H9 (cell line): ENCODE measurements at places on chromosomes 12 and 14. TPM values are rescaled to one million over a fixed set of nuclear protein-coding genes. Genes with fewer than 3 reads are reported as not detected.

ABCD2 gene
- not detected in 2 replicates for total RNA-seq

KRT86 gene
- total RNA-seq, result not detected in 2 replicates

ALDH1L2 gene
- 1.9 and 2.2 TPM in 2 replicates for total RNA-seq

TDRD9 gene
- total RNA-seq, result not detected in 2 replicates

POTEM gene
- total RNA-seq, result not detected in 2 replicates

AP1G2 gene
- 107 and 121 TPM in 2 replicates for total RNA-seq

ZDHHC22 gene
- total RNA-seq, result 11.3 and 11.9 TPM in 2 replicates

NRL gene
- 2.2 and 2.5 TPM in 2 replicates for total RNA-seq

TMTC1 gene
- 16.1 TPM in 2 replicates for total RNA-seq

EEA1 gene
- total RNA-seq, result 11.2 and 14.9 TPM in 2 replicates

B3GNT4 gene
- total RNA-seq, result 0.92 and 1.0 TPM in 2 replicates

BRI3BP gene
- total RNA-seq, result 10.5 and 11.3 TPM in 2 replicates

GNB3 gene
- total RNA-seq, result 17.3 and 20.0 TPM in 2 replicates

IFNG-AS1 gene
- not detected in 2 replicates for total RNA-seq

IL22 gene
- total RNA-seq, result not detected in 2 replicates

DDX47 gene
- 73.9 and 78.2 TPM in 2 replicates for total RNA-seq

TMEM63C gene
- total RNA-seq, result 1.7 and 2.2 TPM in 2 replicates

FAM186B gene
- total RNA-seq, result 0.42 and 0.46 TPM in 2 replicates

STXBP6 gene
- total RNA-seq, result 2.6 and 3.6 TPM in 2 replicates

PRH2 gene
- total RNA-seq, result not detected in 2 replicates

CCDC177 gene
- 6.1 and 6.2 TPM in 2 replicates for total RNA-seq

TEX22 gene
- 0.50 and 0.83 TPM in 2 replicates for total RNA-seq

PSME1 gene
- 109 TPM in 2 replicates for total RNA-seq

SLC6A15 gene
- total RNA-seq, result 12.9 and 16.7 TPM in 2 replicates

KRT82 gene
- total RNA-seq, result not detected in 2 replicates

SERPINA6 gene
- total RNA-seq, result not detected in 2 replicates

RND1 gene
- 9.5 and 9.7 TPM in 2 replicates for total RNA-seq

RIPK3 gene
- total RNA-seq, result 0.35 TPM in 1 of 2 replicates, not detected in the other

GAS2L3 gene
- total RNA-seq, result 11.7 and 15.8 TPM in 2 replicates

EPYC gene
- not detected in 2 replicates for total RNA-seq

PAWR gene
- total RNA-seq, result 176 and 190 TPM in 2 replicates

CIDEB gene
- not detected in 2 replicates for total RNA-seq

LRCOL1 gene
- not detected in 2 replicates for total RNA-seq

KSR2 gene
- total RNA-seq, result 1.3 and 1.4 TPM in 2 replicates

FGF6 gene
- not detected in 2 replicates for total RNA-seq

LMNTD1 gene
- total RNA-seq, result not detected in 2 replicates

KRT84 gene
- total RNA-seq, result not detected in 2 replicates

KCNMB4 gene
- 16.1 and 16.2 TPM in 2 replicates for total RNA-seq

CRIP2 gene
- total RNA-seq, result 5.7 and 7.2 TPM in 2 replicates

ZFYVE1 gene
- 14.2 and 14.7 TPM in 2 replicates for total RNA-seq

SNAPC1 gene
- 6.8 and 7.1 TPM in 2 replicates for total RNA-seq

KLHDC1 gene
- total RNA-seq, result not detected in 2 replicates

C12orf56 gene
- total RNA-seq, result 1.5 and 2.2 TPM in 2 replicates

TRPV4 gene
- total RNA-seq, result 4.9 TPM in 2 replicates

DHH gene
- total RNA-seq, result 0.13 and 0.20 TPM in 2 replicates

BLOC1S1 gene
- total RNA-seq, result 104 and 108 TPM in 2 replicates

KRT71 gene
- not detected in 2 replicates for total RNA-seq

ASIC1 gene
- total RNA-seq, result 3.9 and 4.0 TPM in 2 replicates

PROX2 gene
- not detected in 2 replicates for total RNA-seq

PSEN1 gene
- 49.9 TPM in 2 replicates for total RNA-seq

CLEC6A gene
- total RNA-seq, result 0.17 and 0.37 TPM in 2 replicates

RIMBP2 gene
- total RNA-seq, result 0.70 TPM in 2 replicates

REP15 gene
- 0.20 and 1.3 TPM in 2 replicates for total RNA-seq

SRRM4 gene
- 1.1 and 1.4 TPM in 2 replicates for total RNA-seq

DPF3 gene
- total RNA-seq, result not detected in 2 replicates

GUCY2C gene
- 1.3 and 1.9 TPM in 2 replicates for total RNA-seq

IAPP gene
- total RNA-seq, result not detected in 2 replicates
